Activated CD4-positive, alpha-beta T cell treated with anti-CD3 and anti-CD28 coated beads, Interleukin-2, amount 50 U/mL, for 24 hours (primary cell): ENCODE measurements at places on chromosomes 7 and 10.

- no peak for DNase-seq
Measured at GRCh38 chr7:41744161-41744560, 41.3 kb upstream of the INHBA start.

GRCh38 chr7:148623586-148624282, 33.2 kb downstream of the C7orf33 start:
- DNase-seq, result no peak

- DNase-seq, result no peak
Measured at GRCh38 chr7:94908323-94909178, 1.2 kb downstream of the PPP1R9A start.

GRCh38 chr7:68984306-68984705, 614.0 kb upstream of the AUTS2 start:
- no peak for DNase-seq

DNA sequence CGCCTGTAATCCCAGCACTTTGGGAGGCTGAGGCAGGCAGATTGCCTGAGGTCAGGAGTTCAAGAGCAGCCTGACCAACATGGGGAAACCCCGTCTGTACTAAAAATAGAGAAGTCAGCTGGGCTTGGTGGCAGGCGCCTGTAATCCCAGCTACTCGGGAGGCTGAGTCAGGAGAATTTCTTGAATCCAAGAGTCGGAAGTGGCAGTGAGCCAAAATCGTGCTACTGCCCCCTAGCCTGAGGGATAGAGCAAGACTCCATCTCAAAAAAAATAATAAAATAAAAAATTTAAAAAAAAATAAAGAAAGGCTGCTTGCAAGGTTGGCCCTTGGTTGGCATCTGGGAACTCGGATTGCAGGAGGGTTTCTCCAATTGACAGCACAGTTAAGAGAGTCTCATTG, 221.6 kb downstream of the DGKI start:
- DNase-seq, result no peak

DNA sequence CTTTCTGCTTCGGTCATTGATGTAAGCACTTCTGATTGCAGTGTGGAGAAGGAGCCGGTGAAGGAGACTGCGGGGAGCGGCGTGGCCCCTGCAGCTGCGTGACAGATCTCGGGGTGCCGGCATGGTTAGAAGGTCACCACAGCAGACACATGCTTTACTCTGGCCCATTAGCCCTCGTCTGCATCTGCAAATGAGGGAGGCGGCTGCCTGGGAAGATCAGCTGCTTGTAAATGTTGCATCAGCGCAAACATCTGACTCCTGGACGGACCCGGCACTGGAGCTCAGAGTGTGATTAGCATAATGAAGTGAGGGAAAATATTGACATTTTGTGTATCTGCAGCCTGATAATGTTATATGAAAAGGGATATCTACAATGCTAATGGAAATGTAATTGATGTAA, 30.5 kb upstream of the MNX1 start:
- no peak for DNase-seq

- DNase-seq, result no peak
Measured at GRCh38 chr10:29136411-29136810, 152.5 kb upstream of the LYZL1 start.

- no peak for DNase-seq
Measured at GRCh38 chr10:7491949-7492659, 81.3 kb upstream of the SFMBT2 start.

DNA sequence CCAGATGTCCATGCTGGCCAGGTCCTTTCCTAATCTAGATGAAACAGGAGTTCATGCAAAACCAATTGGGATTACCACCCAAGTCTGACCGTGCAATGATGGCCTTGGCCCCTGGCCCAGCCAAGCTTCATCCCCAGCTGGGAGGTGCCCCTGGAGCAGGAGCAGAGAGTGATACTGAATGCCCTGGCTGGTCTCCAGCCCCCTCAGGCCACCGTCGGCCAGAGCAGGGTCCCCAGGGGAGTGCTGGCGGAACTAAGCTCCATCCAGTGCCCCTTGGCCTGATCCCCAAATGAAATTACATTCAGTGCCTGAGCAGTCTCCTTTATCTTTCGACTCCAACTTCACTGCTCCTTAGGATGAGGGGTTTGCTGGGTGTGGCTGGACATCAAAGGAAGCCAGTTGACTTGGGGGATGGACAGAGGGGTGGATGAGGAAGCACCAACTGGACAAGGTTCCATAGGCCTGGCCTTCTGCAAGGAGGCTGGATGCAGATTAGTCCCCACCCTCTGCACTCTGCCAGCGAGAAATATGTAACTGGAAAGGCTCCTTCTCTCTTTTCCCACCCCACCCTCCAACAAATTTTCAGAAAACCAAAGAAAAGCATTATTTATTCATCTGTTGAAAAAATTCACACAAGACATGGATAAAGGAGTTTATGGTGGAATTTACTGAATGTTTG, 275.5 kb downstream of the PLXNA4 start:
- no peak for DNase-seq

- DNase-seq, result no peak
Measured at GRCh38 chr7:23226844-23227450, 19.6 kb upstream of the GPNMB start.

GRCh38 chr7:44977959-44978335, 868 bp downstream of the MYO1G start:
- DNase-seq, result no peak

DNA sequence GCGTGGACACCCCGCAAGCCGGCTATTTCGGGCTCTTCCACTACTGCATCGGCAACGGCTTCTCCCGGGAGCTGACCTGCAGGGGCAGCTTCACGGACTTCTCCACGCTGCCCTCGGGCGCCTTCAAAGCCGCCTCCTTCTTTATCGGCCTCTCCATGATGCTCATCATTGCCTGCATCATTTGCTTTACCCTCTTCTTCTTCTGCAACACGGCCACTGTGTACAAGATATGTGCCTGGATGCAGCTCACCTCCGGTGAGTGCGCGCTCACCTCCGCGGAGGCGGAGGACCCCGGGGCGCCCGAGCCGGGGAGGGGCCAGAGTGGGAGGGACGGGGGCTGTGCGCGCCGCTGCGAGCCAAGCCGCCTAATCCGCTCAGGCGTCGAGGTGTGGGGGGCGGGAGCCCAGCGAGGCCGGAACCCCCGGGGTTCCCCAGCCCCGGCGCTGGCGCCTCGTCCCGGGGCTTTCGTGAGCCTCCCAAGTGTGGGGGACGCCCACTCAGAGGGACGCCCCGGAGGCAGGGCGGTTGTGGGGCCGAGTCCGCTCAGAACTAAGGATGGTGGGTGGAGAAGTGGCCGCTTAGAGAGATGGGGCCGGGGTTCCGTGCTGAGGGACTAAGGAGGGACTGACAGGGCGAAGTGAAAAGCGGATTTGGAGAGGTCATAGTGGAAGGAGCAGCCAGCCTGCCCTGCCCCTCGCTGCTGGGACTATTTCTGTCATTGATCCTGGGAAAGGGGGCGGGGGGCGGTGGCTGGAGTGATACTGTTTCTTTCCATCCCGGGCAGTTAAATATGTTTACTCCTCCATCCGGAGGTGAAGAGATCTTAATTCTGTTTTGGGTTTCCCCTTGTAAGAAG, 795 bp downstream of the LHFPL3 start:
- no peak for DNase-seq

DNA sequence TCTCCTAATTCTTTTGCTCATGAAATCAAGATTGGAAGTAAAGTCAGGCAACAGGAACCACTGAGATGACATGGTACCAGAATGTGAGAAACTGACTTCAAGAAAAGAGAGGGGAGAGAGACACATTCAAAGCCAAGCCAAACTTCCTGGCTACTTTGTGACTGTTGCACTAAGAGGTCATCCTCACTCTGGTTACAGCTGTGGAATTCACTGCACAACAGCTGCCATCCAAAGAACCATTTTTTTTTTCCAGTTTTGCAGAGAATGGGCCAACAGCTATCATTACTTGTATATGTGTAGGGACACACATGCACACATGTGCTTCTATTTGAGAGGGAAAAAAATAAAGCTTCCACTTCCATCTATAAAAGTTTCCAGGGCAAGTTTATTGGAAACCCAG, 203.5 kb downstream of the GLI3 start:
- DNase-seq, result no peak

DNA sequence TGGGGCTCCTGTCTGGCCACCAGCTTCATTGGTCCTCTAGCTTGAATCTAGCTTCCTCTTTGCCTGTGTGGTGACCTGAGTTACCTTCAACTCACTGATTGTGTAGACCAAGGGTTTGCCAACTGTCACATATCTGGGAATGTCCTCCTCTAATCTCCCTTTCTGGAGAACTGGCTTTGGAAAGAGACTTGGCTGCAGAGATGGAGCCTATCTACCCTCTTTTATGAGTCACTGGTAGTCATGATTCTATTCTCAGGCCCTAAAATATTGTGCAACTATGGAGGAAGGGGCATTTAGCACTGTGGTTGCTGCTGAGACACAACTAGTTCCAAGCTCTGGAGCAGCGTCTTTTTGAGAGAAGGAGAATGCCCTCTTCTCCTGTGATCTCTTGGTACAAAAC, 691.3 kb downstream of the KCNMA1 start:
- no peak for DNase-seq

DNA sequence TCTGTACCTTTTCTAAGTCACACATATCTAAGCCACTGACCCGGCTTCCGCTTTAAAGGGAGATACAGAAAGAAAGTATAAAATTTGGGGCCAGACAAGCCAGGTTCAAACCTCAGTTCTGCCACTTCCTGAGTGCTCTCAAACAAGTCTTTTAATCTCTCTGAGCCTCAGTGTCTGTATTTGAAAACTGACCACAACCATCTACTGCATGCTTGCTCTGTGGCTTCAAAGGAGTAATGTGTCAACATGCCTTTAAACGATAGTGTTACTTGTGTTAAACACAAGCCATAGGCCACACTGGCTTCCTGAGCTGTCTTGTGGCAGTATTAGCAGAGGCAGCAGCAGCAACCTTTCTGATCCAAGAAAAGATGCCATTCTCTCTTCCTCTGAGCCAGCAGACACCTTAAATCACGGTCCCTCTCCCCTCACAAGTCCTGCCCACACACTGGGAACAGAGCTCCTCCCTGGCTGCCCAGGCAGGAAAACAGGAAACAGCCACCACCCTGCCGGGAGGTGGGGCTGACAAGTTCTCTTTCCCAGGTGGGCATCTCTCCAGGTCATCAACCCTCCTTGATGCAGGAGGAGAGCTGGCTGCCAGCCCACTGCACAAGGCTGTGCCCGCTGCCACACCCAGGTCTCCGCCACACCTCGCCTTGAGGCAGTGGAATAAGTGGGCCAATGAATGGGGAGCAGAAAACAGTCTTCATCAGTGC, 10.7 kb downstream of the HIP1 start:
- no peak for DNase-seq

- no peak for DNase-seq
Measured at GRCh38 chr10:80462981-80463741, 9.1 kb downstream of the TSPAN14 start.

DNA sequence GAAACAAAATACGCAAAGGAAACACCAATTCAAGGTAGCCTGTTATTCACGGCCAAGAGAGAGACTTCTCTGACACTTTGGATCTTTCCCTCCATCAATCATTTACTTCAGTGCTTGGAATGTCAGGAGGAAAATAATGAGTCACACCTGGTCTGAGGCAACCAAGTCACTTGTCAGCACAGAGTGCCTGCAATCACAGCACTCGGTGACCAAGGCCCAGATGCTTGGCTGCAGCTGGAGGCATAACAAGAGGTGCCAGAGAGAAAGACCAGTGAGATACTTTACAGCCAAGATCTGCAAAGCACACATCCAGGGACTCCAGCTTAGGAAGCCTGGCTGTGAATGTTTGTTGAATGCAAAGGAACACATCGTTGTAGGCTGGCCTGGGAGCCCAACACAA, 33.9 kb downstream of the ASB13 start:
- no peak for DNase-seq

GRCh38 chr10:130495116-130495862, 359.1 kb downstream of the GLRX3 start:
- no peak for DNase-seq

GRCh38 chr7:771234-772004, 44.3 kb upstream of the PRKAR1B start:
- no peak for DNase-seq

DNA sequence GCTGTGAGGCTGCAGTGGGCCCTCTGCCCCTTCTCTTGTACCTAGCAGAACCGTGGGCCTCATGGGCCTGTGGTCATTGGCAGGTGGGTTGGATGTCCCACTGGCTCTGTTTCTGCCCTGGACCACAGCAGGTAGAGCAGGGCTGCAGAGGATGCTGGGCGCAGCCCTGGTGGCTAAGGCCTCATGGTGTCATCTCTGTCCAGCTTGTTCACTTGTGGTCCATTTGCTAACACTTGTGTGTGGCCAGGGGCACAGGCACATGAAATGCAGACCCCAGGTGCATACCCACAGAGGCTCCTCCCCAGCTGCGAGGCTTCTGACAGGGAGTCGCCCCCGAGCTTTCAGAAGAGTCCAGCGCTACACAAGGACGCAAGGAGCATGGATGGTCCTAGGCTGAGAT, 22.4 kb upstream of the TBRG4 start:
- no peak for DNase-seq

GRCh38 chr7:148919859-148920258, 35.8 kb upstream of the EZH2 start:
- DNase-seq, result no peak

DNA sequence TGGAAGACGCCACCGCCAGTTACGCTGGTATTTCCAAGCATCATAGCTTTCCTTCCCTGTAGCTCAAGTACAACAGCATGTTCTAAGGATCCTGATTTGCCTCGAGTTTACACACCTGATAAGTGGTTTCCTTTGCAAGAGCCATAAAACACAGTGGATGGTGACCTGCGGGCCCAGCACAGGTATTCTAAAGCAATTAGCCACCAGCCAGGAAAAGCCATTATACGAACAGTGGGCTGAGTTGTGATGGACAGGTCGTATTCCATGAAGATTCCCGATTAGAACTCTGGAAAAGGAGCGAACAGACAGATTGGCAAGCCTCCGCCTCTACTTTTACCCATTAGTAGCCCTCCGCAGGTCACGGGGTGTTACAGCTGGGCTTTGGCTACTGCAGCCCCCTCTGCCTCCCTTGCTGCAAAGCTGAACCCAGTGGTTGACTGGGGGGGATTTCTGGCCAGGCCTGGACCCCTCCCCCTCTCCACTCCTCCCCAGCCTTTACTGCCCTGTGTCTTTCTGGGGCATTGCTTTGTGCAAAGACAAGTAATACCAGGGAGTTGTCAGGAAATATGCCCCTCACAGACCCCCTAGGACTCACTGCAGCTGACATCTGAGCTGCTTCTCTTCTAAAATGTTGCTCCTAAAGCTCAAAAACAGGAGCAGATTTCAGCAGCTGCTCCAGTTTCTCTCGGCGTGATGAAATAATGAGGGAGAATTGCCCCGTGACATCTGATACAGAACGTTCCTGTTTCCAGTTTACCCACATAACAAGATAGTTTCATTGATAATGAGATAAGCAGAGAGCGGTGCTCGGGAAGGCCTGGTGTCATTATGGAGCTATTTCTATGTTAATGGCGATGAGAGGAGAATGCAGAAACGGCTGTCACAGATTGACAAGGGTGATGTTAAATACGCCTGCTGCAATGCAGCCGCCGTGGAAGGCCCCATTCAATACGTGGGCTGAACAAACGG, 214.4 kb downstream of the CCSER2 start:
- DNase-seq, result no peak

- no peak for DNase-seq
Measured at GRCh38 chr7:55326081-55326835, 38.9 kb upstream of the LANCL2 start.

DNA sequence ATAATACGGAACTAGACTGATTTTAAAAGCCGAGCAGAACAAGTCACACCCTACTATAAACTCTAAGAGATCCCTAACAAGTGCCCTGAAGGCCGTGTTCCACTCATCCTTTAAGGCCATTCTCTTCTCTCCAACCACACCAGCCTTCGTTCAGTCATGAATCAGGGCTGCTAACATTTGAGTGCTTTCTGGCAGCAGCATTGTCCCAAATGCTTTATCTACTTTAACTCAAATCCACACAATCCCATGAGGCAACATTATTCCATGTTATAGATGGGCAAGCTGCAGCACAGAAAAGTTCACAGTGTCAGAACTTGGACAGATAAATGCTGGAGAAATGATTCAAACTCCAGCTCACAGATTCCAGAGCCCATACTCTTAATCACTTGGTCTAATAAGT, 73.5 kb downstream of the MALSU1 start:
- DNase-seq, result no peak
